ENCODE measurements at places on chromosomes 7 and 10.

DNA sequence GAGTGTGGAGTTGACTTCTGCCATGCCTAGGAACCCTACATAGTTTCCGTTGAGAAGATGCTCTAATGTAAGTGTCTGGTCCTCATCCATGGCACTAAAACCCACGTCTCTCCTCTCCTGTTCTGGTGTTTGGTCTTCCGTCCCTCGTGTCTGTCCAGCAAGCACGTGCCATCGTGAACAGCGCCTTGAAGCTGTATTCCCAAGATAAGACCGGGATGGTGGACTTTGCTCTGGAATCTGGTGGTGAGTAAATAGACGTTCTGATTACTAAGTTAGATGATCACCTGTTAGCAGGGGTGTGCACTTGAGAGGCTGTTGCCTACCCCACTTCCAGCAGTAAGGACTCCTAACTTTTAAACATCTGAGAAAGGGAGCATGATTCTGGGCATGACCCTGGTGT is 15.1 kb upstream of the GET4 start:
- no peak for DNase-seq

- no peak for DNase-seq
These were observed 72.3 kb upstream of the FAM13C start for GRCh38 chr10:59434463-59435321.

- no peak for DNase-seq
These were observed 319.4 kb upstream of the GALNT17 start for GRCh38 chr7:70812511-70812910.

GRCh38 chr7:30201161-30201666 is 66.4 kb downstream of the MTURN start:
- no peak for DNase-seq
